ENCODE measurements at places on chromosomes 7 and 10.

- DNase-seq = no peak
Observed at GRCh38 chr7:137984181-137985041, 17.5 kb downstream of the CREB3L2 start.

DNA sequence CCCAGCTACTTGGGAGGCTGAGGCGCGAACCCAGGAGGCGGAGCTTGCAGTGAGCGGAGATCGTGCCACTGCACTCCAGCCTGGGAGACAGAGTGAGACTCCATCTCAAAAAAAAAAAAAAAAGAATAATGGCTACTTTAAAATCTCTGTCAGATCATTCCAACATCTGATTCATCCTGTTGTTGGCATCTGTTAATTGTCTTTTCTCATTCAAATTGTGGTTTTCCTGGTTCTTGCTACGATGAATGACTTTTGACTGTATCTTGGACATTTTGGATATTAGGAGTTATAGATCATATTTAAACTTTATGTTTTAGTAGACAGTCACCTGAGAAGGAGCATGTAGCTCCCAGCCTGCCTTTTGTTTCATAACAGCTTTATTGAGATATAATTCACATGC, 8.5 kb downstream of the TPST1 start:
- DNase-seq = no peak

DNA sequence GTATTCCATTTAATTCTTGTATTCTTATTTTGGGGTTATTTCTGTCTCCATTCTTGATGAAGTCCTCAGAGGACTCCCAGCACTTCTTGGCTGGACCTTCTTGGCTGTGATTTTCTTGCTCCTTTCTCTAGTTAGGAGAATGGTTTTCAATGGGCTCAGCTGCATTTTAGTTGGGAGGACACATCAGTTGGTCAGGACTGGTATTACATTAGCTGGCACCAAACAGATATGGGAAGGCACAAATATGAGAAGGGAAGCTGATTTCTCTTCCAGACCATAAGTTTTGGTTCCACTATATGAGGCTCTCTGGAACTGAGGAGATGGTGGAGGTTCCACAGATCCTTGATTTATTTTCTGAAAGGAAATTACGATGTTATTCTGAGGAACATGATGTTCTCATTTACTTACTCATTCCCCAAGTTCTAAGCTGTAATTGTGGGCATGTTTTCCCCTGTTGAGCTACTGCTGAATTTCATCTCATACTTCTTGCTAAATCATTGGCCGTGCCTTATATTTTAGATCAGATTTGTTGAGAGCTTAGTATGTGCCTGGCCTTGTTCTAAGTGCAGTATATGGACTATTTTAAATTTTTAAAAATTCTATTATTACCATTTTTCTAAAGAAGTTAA, 261.0 kb downstream of the THSD7A start:
- DNase-seq = no peak

- DNase-seq = no peak
Observed at GRCh38 chr10:125521721-125522680, 161.0 kb downstream of the TEX36 start.

- DNase-seq = no peak
Observed at GRCh38 chr7:129574487-129574886, 37.0 kb upstream of the NRF1 start.

- no peak for DNase-seq
Observed at GRCh38 chr10:123393170-123393569, 239.0 kb downstream of the BUB3 start.

DNA sequence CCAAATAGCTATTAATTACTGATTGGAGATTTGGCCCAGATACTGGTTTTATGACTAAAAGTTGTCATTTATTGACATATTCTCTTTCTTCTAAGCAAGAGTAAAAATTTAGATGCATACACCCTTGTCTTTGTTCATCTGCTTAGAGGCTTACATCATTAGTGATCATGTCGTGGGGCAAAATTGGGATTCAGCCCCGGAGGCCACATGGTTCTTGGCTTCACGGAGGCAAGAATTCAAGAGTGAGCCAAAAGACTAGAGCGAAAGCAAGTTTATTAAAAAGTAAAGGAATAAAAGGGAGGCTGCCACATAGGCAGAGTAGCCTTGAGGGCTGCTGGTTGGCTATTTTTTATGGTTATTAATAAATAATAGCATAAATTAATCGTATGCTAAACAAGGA, 41.1 kb downstream of the MINPP1 start:
- DNase-seq = no peak

GRCh38 chr10:7571981-7572380, 94.8 kb downstream of the ITIH5 start:
- DNase-seq = no peak

- no peak for DNase-seq
Observed at GRCh38 chr7:20385126-20385525, 54.4 kb downstream of the ITGB8 start.

- DNase-seq = no peak
Observed at GRCh38 chr10:26486304-26486703, 48.2 kb downstream of the APBB1IP start.

DNA sequence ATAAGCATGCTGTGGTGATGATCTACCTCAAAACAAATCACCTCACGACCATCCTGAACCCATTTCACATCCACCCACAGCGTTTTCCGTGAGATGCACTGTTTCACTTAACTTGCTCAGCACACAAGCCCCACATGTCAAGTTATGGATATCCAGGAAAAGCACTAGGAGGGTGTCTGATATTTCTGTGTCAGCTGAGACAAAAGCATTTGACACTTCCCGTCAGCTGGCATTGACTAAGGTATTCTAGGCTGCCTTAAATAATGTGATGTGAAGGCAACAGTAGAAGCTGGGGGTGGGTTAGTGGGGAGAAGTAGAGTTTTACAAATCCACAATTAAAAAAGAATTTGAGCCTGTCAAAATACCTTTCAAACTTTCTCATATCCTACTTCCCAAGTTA, 68.7 kb upstream of the MDFIC start:
- no peak for DNase-seq

GRCh38 chr10:131485732-131486131, 174.2 kb upstream of the TCERG1L start:
- no peak for DNase-seq

DNA sequence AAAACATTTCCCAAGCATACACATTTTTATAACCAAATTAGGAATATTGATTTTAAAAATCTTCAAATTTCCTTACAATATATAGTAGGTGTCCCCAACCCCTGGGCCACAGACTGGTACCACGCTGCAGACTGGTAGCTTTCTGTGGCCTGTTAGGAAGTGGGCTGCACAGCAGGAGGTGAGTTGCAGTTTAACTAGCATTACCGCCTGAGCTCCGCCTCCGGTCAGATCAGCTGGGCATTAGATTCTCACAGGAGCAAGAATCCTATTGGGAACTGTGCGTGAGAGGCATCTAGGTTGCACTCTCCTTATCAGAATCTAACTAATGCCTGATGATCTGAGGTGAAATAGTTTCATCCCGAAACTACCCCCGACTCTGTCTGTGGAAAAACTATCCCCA, 62.1 kb downstream of the ZWINT start:
- no peak for DNase-seq

- no peak for DNase-seq
Observed at GRCh38 chr7:100021297-100021696, 5.9 kb downstream of the ZKSCAN1 start.

GRCh38 chr7:76008156-76008687, 13.8 kb upstream of the TMEM120A start:
- DNase-seq = no peak

DNA sequence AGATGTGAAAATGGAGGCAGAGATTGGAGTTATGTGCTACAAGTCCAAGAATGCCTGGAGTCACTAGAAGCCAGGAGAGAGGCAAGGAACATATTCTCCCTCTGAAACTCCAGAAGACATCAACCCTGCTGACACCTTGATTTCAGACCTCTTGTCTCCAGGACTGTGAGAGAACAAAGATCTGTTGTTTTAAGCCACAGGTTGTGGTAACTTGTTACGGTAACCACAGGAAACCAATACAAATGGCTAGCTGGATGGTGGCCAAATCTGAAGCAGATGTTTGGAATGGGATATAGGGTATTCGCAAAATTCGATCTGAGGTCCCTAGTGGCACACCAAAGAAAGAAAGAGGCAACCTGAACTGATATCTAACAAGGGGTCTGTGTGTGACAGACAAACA, 129.0 kb downstream of the HERPUD2 start:
- no peak for DNase-seq

DNA sequence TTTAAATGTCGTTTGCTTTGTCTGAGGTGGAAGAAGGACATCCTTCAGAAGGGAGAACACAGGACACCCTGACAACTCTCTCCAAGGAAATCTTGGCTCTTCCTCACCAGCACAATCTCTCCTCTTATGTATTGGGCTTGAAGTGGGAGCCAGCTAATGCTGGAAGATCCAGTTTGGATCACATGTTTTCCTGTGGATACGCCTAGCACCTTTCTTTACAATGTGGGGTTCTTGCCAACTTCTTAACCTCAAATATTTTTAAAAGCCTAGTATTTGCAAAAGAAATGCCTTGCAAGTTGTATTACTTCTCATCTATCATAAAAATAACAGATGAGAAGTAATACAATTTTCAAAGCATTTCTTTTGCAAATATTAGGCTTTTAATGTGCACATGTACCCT, 76.4 kb downstream of the FRMD4A start:
- no peak for DNase-seq

DNA sequence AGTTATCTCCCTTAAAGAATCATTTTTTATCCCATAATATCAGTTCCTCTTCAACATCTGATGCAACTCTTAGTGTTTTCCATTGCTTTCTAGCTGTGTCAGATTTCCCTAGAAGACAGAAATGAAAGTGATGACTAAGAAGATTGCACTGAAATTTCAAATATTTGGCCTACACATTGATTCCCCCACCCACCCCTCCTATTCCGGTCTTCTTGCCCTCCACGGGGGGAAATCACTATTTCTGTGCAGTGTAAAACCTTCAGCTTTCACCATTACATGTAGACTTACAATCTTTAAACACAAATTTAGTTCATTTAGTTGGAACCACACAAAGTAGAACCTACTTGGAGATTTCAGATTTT, 63.7 kb upstream of the IL6 start:
- DNase-seq = no peak
